ENCODE measurements at places on chromosomes 16 and 17.
A peak's percentile ranks its signal among the peaks of the same experiment; 100 is the strongest.

DNA sequence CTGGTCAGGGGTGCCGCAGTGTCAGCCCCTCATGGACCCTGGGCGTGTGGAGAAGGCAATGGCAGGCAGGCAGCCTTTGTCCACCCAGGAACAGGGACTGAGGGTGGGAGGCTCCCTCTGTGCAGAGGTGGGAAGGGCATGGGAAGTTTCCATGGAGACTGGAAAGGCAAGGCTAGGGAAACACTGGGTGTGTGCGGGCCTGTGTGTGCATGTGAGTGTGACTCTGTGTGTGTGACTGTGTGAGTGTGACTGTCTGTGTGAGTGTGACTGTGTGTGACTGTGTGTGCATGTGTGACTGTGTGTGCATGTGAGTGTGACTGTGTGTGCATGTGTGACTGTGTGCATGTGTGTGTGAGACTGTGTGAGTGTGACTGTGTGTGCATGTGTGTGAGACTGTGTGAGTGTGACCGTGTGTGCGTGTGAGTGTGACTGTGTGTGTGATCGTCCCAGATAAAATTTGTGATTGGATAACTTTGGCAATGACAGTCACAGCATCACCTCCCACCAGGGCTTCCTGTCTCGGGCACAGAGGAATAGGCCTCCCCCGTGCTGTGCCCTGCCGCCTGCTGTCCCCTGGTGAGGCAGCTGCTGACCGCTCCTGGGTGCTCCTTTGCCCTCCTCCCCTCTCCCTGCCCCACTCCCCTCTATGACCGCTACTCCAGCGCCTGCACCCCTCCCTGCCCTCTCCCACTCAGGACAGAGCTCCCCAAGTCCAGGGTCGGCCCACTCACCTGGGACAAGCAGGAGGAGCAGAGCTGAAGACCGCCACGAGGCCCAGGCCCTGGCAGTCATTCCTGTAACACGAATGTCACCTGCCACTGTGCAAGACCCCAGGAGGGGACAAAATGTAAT is 698 bp downstream of the CD300C start:
- DNase-seq, result no peak

GRCh38 chr17:40516581-40517285 is 15.3 kb upstream of the TNS4 start:
- DNase-seq, result peak; percentile 86

GRCh38 chr17:66830451-66830850 is 4.5 kb upstream of the CACNG5 start:
- no peak for DNase-seq

GRCh38 chr16:27772093-27772825 is 222.3 kb downstream of the KATNIP start:
- no peak for DNase-seq

DNA sequence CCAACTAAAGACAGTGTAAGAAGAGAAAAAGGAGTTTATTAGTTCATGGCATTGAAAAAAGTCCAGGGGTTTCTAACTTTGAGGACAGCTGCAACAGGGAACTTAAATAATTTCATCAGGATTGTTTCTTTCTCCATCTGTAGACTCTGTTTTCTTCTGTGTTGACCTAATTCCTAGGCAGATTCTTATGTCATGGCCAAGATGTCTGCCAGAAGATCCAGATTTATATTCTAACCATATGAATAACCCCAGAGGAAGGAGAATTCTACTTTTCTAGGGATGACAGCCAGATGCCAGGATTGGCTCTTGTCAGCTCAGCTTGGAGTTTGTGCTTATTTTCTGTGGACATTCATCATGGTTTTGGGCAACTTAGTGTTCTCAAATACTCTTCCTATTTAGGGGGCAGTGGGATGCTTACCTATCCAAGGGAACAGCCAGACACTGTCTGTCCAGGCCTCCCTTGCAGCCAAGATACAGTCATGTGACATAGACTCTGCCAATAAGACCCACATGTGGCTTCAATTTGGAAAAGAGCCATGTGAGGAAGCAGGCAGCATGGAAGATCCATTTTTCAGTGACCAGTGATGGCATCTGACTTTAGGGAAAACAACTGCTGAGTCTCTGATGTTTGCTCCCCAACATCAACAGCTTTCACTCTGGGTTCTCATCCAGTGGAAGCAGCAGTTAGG is 18.2 kb downstream of the PCTP start:
- DNase-seq, result no peak

- DNase-seq, result no peak
These were observed 32.5 kb upstream of the TNFRSF13B start for GRCh38 chr17:17004251-17004996.

- DNase-seq, result no peak
These were observed 12.9 kb downstream of the GRB2 start for GRCh38 chr17:75392559-75392958.

DNA sequence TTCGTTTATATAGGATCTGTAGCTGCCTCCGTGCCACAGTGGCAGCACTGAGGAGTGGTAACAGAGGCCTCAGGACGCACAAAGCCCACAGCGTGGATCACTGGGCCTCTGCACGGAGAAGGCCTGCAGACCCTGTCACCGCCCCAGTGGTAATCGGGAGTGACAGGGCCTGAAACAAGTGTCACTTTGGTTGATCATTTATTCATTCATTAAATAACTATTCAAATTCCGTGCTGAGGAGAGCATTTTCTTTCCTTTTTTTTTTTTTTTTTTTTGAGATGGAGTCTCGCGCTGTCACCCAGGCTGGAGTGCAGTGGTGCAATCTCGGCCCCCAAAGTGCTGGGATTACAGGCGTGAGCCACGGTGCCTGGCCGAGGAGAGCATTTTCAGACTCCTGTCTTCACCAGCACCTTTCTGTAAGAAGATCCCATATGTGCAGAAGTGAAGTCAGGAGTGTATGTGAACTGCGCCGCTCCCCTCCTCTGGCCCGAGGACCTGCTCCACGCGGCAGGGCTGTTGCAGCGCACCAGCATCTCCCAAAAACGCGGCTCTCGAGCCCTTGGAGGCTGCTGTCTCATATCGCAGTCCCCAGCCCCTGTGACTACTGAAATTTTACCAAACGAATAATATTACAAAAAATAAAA is 44.9 kb upstream of the TRAP1 start:
- no peak for DNase-seq

DNA sequence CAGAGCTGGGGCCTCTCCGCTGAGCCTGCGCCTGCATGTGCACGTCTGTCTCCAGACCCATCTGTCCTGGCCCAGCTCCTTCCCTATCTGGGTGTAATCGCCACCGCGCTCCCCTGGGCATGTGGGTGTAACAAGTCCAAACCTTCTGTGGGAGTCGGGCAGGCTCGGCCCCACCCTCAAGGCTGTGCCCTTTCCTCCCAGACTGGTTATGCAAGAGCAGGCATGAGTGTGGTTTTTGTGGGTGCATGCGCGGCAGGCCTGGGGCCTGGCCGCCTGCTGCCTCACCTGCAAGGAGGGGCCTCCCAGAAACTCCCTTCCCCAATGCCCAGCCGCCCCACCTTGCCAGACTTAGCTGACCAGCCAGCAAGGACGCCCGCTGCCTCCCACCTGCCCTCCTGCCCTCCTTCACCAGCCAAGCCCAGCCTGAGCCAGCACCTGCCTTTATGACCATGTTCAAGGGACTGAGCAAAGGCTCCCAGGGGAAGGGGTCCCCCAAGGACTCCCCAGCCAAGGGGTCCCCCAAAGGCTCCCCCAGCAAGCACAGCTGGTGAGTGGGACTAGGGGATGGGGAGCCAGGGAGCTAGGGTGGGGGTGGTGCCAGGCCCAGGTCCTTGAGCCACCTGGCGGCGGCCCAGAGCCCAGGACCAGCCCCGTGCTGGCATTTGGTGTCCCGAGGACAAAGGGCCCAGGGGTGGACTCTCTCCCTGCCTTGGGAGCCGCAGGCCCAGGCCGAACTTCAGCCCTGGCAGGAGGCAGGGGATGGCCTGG is at the start of gene EVPLL:
EVPLL (plus strand) TSS at position 342 of the 768 bp plus-strand sequence. CDS start 3,160 bp downstream, outside the sequence.
- no peak for DNase-seq

GRCh38 chr17:47190770-47191169 is 1.7 kb upstream of the CDC27 start:
- DNase-seq, result no peak

DNA sequence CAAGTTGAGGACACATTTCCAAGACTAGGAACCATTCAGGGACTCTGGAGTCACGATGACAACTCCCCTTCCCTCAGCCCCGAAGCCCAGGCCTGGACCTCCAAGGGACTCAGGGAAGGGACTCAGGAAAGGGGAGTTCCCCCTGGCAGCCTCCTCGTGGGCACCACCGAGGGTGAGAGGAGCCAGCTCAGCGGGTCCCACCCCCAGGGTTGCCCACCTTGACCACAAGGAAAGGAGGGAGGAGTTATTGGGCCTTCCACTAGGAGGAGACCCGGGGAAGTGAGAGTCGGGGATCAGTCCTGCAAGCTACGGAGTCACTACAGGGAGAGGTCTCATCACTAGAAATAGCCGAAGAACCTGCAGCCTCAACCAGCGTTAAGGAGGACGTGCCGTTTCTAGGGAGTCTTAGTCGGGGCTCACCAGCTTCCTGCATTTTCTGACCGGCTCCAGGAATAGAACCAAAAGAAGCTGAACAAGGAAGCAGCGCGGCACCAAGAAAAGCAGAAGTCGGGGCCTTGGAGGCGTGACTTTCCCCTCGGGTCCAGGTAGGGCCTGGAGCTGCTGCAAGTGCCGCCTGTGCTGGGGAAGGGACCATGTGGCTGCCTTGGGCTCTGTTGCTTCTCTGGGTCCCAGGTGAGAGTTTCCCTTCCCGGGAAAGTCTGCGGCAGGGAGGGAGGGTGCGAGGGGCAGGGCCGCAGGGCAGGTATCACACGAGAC is at the start of gene CD300A:
CD300A (plus strand) TSS at position 524 of the 717 bp plus-strand sequence; CDS start at position 594, 70 bp downstream.
- DNase-seq, result peak; percentile 22

DNA sequence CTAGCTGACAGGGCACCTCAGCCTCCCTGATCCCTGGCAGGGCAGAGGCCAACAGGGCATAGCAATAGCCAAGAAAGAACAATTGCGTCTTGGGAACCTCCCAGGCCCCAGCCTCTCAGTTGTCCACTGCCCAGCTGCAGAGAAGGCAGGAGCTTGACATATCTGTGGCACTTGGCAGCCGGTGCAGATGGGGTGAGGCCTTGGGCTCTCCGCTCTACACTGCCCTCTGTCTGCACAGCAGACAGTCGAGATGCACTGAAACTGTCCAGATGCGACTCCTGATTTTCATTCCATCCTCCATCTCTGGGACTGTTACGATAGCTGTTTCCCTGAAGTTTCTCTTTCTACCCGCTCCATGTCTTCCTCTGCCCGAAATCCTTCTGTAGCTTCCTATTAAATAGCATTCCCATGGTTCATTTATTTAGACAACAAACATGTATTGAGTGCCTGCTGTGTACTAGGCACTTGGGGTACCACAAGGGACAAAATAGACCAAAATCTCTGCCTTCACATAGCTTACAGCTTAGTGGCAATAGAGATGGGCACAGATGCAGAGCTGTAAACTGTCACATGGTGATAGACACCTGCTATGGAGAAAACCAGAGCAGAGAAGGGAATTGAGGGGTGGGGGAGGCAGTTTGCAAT is 3.3 kb downstream of the POLR3E start:
- DNase-seq, result peak; percentile 41

DNA sequence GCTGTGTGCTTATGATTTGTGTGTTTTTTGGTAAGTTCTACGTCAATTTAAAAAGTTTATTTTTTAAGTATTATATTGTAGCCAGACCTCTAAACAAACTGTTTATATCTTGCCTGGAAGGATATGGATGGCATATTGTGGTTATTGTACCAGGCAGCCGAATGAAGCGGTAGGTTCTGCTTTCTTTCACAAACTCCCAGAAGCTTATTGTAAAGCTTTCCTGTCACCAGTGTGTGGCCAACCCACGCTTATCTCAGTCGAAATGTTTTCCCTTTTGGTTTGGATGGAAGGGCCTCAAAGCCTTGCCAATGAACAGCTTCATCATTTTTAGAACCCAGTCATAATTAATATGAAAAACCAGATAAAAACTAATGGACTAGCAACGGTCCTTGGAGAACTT is 53.1 kb downstream of the CYB5B start:
- no peak for DNase-seq

GRCh38 chr17:49708515-49709183 is 885 bp upstream of the SLC35B1 start:
- peak; percentile 56 for DNase-seq

DNA sequence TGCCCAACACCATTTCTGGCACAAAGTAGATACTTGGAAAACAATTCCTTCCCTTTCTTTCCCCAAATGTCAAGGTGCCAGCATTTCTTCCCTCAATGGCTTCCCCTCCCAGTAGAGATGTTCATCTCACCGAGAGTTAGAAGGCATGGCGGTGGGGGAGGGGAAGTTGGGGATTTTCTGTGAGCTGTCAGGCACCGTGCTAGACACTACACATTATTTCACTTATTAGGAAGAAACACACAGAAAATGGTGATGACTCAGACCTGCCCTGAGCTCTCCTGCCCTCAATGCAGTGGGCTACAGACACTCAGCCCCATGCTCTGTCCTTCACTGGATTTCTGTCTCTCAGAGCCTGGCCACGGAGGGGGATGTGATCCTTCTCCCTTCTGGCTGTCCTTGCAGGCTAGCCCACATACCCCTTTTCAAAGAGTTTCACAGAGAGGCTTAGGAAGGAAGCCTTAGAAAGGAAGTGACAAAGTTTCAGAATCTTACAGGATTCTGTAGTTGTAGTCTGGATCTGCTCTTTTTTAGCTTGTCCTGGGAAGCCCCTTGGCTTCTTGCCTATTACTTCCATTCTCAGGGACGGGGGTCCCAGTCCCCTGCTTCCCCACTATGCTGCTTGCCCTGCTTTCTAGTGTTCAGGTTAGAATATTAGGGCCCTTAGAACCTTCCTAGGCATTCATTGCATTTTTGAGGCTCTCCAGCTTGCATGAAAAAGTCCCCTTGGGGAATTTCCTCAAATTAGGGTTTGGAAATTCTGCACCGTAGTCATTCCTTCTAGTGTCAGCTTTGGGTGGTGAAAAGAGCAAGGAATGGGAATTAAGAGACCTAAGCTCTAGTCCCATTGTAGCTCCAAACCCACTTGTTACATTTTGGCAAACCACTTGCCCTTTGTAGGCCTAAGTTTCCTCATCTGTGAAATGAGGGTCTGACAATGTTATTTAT is 12.2 kb upstream of the CCL5 start:
- DNase-seq, result peak; percentile 86

GRCh38 chr17:40953881-40954280 is 12.9 kb downstream of the KRT39 start:
- DNase-seq, result no peak

- no peak for DNase-seq
These were observed 107.9 kb upstream of the EEF2KMT start for GRCh38 chr16:5205361-5206040.

DNA sequence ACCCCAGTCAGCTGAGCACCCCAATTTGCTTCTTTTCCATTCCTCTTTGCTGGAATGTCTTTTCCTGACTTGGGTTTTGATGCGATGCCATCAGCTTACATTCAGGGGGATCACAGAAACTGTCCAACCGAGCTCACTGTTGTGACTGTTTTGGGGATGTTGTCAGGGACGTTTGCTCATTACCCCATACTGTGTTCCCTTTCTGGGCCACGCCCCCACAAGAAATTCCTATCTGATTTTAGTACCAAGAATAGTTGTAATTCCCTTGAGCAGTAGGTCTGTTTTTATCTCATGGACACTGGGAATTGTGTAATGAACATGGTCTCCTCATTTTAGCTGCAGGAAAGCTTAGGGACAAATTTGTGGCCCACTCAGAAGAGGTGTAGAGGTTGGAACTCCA is 2.6 kb upstream of the NTN1 start:
- no peak for DNase-seq

All from CD4-positive, alpha-beta T cell treated with Interleukin-4 for 4 hours (primary cell).